ENCODE measurements at places on chromosomes 13 and 19.

- no peak for DNase-seq
Measured at GRCh38 chr19:5588441-5588840, 20.7 kb upstream of the TINCR start.

- no peak for DNase-seq
Measured at GRCh38 chr13:99046851-99047250, 69.0 kb upstream of the DOCK9 start.

- no peak for DNase-seq
Measured at GRCh38 chr13:73556128-73556527, 497.3 kb downstream of the KLF5 start.

GRCh38 chr13:21518617-21519144 lies 59.6 kb upstream of the ZDHHC20 start:
- no peak for DNase-seq

GRCh38 chr19:16470911-16471811 lies 609 bp downstream of the EPS15L1 start:
- peak; percentile 50 for DNase-seq

DNA sequence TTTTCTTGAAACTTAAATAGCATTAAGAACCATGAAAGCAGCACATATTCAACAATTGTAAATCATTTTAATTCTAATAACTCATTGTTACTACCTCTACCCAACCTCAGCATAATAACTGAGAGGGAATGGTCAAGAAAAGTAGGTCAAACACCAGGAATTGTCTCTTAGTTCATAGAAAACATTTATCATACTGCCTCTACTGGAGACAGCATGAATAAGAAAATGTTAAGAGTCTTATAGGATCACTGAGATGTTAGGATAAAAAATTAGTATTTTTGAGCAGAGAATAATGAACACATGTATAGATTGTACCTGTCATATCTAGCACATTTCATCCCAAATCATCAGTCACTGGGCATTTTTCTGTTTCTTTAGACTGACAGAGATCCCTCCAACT lies 515.3 kb downstream of the PCDH9 start:
- no peak for DNase-seq

DNA sequence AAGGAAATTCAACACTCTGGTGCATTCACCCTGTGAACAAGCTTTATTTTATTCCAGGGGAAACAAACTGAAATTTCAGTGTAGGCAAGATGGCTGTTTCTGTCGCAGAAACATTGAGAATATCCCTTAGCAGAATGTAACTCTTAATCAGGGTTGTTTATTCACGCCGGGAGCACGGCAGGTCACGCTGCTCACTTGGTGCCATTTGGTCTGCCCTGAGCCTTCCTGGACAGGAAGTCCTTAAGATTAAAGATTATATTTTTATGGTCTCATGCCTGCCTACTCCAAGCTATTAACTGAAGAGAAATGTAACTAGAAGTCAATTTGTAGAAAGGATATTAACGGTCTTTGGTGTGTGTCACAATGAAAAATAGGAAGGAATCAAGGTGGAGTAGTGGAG lies 185.3 kb upstream of the ARGLU1 start:
- no peak for DNase-seq

DNA sequence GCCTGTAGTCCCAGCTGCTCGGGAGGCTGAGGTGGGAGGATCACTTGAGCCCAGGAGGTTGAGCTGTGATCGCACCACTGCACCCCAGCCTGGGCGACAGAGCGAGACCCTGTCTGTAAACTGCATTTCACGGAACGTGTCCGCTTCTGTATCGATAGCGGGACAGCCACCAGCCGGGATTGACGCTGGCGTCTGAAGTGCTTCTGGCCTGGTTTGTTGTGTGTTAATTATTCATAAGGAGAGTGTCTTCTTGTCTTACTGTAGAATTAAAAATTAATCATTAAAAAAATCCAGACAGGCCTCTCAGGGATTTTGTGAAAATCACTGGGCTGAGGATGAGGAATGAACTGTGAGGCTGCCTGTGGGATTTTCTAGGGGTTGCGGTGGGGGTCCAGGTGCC lies 16.2 kb upstream of the MISP start:
- DNase-seq: no peak

- no peak for DNase-seq
Measured at GRCh38 chr19:29547981-29548380, 22.2 kb downstream of the VSTM2B start.

DNA sequence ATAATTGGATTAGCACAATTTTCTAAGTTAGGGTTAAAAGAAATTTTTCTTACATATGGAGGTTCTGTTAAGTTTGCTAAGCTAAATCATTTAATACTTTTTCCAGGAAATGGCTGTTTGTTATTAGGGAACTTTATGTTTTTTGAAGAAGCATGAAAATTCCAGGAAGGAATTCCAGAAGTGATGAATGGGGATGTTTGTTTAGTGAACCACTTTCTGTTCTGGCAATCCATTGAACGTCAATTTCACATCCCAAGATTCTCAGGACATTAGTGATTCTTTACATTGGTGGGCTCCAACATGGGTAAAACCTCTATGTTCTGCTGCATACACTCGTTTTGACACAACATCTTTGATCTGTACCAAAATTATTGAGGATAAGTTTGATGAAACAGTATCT lies 534.4 kb downstream of the IRS2 start:
- no peak for DNase-seq

GRCh38 chr13:50550151-50550550 lies 293.3 kb downstream of the DLEU7 start:
- DNase-seq: no peak

- DNase-seq: no peak
Measured at GRCh38 chr13:39481491-39481890, 121.5 kb downstream of the LHFPL6 start.

GRCh38 chr19:39352381-39353255 lies 10.4 kb downstream of the SAMD4B start:
- DNase-seq: no peak

- no peak for DNase-seq
Measured at GRCh38 chr13:75399168-75399878, 82.6 kb downstream of the TBC1D4 start.

DNA sequence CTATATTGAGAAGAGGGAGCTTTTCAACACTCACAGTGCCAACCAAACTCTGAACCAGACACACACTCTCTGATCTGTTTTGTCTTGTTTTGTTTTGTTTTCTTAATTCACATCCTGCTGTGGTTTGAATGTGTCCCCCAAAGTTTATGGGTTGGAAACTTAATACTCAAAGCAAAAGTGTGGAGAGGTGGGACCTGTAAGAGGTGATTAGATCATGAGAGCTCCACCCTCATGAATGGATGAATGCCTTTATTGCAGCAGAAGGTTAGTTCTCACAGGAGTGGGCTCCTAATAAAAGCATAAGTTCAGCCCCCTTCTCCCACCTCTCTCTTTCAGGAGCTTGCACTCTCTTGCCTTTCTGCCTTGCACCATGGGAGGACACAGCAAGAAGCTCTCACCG lies 957.1 kb downstream of the PCDH9 start:
- no peak for DNase-seq

- DNase-seq: no peak
Measured at GRCh38 chr19:52522551-52522950, 4.9 kb upstream of the ZNF808 start.

DNA sequence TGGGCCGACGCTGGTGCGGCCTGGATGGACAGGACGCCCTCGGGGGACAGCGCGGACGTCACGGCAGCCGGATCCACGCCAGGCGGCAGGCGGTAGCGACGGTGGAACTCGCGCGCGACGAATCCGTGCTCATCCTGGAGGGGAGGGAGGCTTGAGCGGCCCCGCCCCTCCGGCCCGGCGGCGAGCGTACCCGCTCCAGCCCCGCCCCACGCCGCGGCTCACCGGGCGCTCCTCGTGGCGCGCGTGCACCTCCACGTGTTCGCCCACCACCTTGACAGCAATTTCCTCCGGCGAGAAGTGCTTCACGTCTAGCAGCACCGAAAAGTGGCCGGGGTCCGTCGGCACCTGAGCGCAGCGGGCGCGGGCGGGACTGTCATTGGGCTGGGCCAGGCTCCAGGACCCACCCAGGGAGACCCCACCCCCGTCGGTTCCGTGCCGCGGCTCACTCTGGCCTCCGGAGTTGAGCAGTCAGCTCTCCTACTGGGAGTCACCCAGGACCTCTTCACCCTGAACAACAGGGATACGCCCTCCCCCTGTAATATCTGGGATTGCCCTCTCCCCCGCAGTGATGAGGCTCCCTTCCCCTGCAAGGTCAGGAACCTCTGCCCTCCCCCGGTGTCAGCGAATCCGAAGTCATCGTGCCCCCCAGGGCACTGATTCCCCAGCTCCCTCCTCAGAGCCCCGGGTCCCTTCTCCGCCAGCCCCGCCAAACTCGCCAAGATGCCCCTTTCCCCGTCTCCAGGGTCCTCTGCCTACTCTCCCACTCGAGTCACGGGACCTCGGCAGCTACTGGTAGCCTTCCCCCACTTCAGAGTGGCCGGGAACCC lies 1.1 kb downstream of the HSPB6 start:
- DNase-seq: peak; percentile 57

GRCh38 chr19:7622933-7623685 lies 6.2 kb downstream of the XAB2 start:
- no peak for DNase-seq

GRCh38 chr19:1475751-1476437 lies 3.1 kb downstream of the C19orf25 start:
- no peak for DNase-seq

GRCh38 chr13:27830010-27830409 lies 37.7 kb downstream of the GSX1 start:
- DNase-seq: peak; percentile 48

DNA sequence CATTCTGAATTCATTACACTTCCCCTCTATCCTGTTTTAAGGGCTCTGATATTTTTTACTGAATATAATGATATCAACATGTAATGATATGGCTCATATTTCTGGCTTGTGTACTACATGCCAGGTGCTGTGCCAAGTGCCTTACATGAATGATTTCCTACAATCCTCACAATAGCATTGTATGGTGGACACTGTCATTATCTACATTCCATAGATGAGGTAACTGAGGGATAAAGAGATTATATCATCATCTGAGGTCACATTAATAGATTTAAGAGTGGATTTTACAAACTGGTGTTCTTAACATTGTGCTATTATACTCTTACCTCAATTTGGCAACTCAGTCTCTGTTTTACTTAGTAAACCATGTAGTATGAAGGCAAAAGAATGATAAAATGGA lies 502.0 kb downstream of the LIG4 start:
- no peak for DNase-seq

DNA sequence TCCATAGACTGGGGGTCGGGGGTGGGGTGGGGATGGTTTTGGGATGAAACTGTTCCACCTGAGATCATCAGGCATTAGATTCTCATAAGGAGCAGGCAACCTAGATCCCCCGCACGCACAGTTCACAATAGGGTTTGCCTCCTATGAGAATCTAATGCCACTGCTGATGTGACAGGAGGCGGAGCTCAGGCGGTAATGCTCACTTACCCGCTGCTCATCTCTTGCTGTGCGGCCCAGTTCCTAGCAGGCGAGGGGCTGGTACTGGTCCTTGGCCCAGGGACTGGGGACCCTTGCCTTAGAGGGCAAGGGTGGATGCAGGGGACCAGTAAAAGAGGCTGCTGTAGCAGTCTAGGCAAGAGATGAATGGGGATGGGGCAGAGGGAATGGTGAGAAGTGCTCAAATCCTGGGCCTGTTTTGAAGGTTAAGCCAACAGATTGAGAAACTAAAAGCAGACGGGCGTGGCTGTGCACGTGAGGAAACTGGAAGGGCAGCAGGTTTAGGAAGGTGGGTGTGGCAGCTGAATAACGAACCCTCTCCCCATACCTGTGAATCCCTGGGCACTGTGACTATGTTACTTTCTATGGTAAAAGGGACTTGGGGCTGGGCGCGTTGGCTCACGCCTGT lies 1.5 kb upstream of the ERICH4 start:
- DNase-seq: no peak

DNA sequence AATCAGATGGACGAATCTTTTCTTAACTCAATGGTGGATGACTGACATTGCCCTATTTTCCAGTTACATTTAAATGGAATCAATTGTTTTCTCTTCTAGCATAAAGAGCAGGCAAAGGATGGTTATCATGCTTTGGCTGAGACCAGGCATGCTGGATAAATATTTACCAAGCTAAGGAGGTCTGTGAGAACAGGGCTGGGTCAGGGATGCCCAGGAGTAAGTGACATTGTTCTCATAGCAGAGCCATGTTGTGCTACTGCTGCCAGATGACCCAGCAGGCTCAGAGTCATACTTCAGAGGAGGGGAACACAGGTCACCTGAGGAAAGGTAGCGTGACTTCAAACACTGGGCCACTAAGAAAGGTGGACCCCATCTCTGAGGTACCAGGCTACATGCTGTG lies 116.0 kb upstream of the RNF113B start:
- no peak for DNase-seq

DNA sequence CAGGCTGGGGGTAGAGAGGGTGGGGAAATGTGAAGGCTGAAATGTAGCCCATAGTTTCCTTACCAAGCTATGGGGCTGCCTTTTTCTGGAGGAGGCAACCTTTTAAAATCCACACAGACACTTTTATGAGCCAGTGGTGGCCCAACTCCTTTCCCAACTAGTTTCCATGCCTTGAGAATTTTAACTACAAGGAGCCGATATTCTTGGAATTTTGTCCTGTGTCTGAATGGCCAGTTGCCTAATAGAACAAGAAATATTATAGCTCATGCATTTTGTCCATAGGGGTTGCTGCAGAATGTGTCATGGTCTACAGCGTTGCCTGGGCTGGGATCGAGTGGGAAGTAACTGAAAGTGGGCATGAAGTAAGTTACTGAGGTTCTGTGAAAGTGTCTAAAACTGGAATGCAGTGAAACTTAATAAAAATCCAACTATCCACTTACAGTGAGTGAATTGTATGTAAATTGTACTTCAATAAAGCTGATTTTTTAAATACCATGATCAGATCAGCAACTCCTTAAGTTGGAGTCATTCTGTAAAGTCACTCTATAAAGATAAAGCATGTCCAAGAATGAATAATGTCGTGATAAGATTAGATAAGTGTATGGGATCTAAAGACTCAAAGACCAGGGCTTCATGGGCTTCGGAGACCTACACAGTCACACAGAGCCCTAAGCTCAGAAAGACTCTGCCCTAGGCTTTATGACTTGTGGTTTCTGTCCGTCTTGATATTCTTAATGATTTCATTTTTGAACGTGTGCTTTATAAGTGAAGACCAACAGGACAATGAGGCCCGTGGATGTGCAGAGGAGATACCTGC lies 122.6 kb upstream of the FNDC3A start:
- DNase-seq: no peak

DNA sequence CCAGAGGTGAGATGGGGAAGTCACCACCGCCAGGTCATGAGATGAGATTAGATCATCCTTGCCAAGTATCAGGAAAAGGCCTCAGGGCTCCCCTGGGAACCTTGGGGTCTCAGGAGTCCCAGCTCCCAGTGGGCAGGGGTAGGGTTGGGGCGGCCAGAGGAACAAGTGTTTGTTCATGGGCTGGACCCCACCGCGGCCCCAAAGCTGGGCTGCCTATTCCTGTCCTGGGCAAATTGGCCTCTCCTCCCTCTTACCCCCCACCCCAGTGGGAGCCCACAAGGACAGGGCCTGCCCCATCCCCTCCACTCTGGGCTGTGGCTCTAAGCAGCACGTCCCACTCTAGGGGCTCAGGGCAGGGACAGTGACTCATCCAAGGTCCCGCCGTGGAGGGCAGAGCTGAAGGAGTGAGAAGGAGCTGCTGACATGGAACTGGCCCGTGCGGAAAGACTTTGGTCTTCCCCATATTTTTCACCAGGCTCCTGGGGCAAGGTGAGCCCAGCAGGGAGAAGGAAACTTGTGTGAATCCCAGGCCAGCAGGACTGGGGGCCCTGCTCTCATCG lies 4.0 kb upstream of the HCN2 start:
- no peak for DNase-seq
